ENCODE measurements at places on chromosomes 7 and 10.

- DNase-seq = no peak
These were observed 110.4 kb downstream of the NRCAM start for GRCh38 chr7:108345710-108346336.

GRCh38 chr7:115526278-115526677, 504.3 kb downstream of the TFEC start:
- DNase-seq = no peak

DNA sequence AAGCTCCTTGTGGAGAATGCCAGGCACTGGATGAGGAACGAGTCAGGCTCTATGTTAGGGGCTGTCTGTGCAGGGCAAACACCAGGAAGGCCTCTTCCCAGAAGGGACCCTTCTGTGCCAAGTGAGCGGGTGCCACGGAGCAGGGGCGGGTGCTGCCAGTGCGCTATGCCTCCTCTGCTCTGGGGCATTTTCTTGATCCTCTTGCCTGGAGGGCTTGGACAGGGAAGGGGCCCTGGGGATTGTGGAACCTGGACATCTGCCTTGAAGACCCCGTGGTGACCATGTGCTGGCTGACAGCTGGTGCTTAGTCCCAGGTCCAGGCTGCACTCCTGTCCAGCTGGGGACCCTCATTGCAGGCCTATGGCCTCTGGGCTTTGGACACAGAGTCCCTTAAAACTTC, 15.4 kb upstream of the TBRG4 start:
- no peak for DNase-seq

- DNase-seq = no peak
These were observed 217.1 kb downstream of the CXCL12 start for GRCh38 chr10:44167752-44168151.

GRCh38 chr7:142800699-142801260, 30.0 kb downstream of the PRSS2 start:
- no peak for DNase-seq

DNA sequence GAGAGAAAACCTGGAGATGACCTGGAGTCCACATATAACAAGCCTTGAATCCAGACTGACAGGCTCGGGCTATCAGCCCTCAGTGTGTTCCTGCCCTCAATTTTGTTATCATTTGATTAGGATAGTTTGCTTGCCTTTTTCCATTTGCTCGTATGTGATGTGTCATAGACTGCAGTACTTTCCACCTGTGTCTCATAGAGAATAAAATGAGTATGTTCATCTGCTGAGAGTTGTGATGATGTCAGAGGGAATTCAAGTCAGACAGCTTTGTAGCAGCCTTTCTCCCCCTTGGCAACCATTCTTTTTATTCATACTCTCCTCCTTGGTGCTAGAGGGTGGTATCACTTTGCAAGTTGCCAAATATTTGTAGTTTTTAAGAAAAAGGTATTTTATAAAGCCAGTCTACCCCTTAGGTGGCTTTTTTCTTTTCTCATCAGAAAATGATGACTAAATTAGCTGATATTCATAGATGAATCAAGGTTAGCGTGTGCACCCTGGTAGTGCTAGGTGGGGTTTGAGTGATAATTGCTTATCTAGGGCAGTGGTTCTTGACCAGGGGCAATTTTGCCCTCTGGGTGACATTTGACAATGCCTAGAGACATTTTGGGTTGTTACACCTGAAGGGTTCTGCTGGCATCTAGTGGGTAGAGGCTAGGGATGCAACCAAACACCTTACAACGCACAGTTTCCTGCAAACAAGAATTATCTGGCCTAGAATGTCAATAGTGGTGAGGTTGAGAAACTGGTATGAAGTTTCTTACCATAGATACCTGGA, 5.4 kb downstream of the SGPL1 start:
- no peak for DNase-seq

- DNase-seq = no peak
These were observed 25.2 kb upstream of the NCAPG2 start for GRCh38 chr7:158729646-158730382.

- DNase-seq = peak; percentile 68
These were observed 14.8 kb downstream of the ZSCAN25 start for GRCh38 chr7:99631295-99632109.

GRCh38 chr7:46754140-46754720, 827.7 kb downstream of the TNS3 start:
- no peak for DNase-seq

DNA sequence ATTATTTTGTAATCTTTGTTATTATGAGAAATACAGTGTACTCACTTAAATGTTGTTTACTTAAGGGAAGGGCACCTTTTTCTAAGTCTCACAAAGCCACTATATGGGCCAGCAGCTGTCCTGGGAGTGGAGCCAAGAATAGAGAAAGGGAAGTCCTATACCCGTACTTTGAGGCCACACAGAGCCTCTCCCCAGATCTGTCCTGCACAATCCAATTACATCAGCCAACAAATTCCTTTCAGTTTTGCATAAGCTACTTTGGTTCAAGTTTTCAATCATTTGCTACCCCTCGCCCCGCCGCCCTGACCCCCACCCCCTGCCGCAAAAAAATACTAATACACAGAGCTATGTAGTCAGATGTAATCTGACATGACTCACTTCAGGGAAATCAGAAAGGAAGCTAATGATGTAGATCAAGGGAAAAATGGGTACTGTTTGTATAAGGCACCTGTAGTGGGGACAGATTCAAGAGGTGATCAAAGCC, 297.4 kb upstream of the NEBL start:
- no peak for DNase-seq

GRCh38 chr7:55127135-55127551, 108.3 kb downstream of the EGFR start:
- no peak for DNase-seq

DNA sequence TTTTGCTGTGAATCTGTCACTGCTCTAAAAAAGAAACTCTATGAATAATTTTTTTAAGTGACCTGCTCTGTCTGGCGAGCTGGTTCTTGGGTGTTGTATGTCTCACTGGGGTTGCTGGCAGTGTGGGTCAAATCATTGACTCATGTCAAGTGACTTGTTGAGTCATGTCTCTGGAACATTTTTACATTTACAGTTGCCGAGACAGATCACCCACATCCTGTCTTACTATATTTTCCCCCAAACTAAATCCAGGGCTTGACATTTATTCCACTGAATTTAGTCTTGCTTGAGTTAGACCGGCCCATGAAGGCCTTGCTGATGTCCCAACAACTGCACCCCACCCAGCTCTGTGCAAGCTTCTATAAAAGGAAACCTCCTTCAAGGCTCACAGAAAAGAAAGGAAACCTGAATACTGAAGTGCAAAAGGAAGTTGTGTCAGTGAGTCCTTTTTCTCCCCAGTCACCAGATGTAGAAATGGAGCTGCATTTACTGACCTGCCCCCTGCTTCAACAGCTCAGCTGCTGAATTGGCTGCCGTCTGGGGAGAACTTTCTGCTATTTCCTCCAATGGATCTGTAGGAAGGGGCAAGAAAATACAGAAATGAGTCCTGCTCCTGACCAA, 290.3 kb downstream of the TNS3 start:
- peak; percentile 23 for DNase-seq

DNA sequence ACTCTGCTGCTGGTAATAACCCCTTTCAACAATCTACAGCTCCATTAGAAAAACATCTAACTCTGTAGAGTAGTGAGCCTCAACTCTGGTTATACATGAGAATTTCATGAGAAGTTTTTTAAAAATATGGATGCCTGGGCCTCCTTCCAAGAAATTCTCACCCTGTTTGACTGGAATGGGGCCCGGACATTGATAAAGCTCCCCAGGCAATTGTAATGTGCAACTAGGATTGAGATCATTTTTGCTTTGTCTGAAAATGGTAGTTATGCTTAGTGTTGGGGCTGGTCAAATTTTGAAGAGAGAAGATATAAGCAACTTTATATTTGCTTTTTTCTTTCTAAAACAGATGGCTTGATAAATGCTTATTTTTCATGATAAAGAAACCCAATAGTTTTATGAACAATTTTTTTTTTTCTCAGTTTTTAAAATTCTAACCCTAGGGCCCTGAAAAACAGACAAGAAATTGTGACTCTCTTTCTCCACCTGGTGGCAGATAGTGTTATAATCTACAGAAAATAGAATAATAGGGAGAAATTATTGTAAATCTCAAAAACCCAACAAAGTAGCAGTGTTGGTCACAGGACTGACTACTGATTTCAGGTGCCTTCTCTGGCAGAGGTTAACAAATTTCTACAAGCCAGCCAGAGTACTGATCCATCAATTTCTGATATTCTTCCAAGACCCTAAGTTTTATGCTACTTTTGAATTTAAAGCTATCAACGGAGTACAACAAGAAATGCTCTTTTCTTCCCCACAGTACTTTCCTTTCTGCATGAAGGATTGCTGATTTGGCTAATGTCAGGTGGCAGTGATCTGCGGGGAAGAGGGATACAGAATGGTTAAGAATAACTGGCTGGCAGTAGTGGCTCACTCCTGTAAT, 174.8 kb downstream of the DKK1 start:
- DNase-seq = no peak

GRCh38 chr10:77248104-77248790, 389.4 kb downstream of the KCNMA1 start:
- DNase-seq = no peak

DNA sequence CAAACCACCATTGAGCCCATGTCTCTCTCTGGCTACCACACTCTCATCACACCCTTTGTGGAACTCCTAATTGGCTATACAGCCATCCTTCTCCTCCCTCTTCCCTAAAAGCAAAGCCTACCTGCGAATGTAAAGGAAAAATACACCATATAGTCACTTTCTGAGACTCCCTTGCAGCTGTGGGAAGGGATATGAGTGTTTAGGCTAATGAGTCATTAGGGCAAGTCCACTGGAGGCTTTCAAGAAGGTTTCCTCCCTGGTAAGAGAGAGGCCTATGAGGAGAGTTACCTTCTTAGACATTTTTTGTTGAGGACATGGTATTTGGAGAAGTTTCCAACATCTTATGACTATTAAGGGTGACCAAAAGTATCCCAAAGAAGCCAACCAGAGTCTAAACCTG, 4.1 kb upstream of the TMEM243 start:
- no peak for DNase-seq

DNA sequence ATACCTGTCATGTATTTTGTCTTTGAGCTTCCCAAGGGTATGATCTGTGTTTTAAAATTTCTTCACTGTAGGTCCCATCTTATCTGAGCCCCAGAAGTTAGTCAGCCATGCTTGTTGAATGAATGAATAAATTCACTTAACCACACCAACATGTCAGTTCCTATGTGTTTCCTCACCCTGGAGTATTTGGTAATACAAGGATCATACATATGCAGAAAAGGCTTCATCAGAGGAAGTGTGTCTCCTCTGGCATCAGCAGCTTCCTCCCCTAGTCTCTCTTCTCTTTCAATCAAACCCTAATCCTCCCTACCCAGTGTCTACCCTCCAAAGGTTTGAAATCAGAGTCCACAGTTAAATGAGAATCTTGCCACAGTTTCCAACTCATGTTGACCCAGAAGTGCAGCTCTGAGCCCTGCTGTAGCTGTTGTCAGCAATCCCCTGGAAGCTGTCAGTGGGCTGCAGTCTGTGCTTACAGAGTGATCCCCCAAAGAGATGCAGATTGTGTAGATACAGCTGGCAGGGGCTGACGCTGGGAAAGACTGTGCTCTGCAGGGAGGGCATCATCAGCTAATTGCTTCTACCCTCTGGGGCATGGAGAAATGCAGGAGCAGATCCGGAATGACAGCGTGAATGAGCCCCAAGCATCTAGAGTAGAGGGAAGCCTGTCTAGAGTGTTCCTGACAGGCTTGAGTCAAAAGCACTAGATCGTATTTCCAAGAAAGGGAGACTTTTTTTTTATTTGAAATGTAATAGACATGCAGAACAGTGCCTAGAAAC, 105.0 kb upstream of the WDR11 start:
- no peak for DNase-seq

GRCh38 chr10:122189185-122189584, 81.9 kb upstream of the BTBD16 start:
- DNase-seq = no peak

- no peak for DNase-seq
These were observed 473 bp upstream of the CCDC201 start for GRCh38 chr7:45873355-45873754.

- DNase-seq = no peak
These were observed 5.4 kb downstream of the PLOD3 start for GRCh38 chr7:101212014-101212413.

GRCh38 chr7:150520145-150520544, 5.5 kb downstream of the GIMAP7 start:
- peak; percentile 43 for DNase-seq

DNA sequence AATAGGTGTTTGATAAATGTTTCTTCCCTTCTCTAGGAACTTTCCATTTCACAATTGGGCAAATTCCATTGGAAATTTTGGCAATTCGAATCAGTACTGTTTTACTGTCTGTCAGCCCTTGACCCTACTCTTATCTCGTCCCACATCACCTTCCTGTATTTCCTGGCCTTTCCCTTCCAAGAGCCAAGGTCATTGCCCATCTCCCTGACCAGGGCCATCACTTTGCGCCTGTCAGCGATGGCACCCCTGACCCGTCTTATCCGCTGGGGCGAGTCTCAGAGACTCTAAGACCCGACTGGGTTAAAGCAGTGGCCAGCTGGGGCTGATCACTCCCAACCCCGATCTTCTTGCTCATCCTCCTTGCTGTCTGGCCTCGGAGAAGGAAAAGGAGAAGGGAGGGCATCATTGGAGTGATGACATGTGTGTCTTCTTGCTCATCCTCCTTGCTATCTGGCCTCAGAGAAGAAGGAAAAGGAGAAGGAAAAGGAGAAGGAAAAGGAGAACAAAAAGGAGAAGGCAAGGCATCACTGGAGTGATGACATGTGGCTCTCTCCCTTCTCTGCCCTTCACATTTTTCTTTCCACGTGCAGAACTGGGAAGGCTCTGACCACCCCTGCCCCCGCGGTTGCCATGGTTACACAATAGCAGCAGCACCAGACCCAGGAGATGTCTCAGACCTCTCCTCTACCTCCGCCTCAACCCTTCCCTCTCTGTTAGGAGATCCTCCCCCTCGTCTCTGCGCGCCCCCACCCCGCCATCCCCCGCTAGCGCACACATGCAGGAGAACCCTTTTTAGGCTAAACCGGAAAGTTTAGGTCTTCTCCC, 2.0 kb downstream of the SEMA3D start:
- DNase-seq = no peak

- no peak for DNase-seq
These were observed 170.7 kb downstream of the HERPUD2 start for GRCh38 chr7:35524112-35524804.

DNA sequence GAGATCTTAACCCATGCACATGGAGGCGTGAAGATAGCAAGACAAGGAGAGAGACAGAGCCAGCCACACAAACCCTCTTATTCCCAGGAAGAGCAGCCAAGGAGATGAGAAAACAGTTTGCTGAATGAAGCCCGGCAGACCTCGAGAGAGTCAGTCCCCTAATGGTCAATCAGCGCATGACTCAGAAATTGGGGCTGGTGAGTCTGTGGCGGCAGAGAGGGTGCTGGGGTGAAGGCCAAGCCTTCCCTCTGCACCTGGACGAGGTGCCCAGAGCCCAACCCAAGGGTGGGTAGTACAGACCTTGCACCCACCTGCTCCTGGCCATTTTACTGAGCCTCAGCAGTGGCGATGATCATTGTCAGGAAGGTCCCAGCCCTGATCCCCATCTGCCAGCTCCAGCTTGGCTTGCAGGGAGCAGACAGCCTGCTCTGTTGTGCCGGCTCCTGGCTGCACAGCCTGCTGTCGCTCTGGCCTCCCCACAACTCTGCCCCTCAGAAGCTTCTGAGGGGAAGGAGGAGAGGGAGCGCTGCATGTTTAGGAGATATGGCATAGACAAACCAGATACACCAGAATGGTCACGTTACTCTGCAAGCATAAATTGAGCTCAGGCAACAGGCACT, 256.6 kb downstream of the RPS24 start:
- no peak for DNase-seq
